ENCODE measurements at places on chromosomes 12 and 14.

DNA sequence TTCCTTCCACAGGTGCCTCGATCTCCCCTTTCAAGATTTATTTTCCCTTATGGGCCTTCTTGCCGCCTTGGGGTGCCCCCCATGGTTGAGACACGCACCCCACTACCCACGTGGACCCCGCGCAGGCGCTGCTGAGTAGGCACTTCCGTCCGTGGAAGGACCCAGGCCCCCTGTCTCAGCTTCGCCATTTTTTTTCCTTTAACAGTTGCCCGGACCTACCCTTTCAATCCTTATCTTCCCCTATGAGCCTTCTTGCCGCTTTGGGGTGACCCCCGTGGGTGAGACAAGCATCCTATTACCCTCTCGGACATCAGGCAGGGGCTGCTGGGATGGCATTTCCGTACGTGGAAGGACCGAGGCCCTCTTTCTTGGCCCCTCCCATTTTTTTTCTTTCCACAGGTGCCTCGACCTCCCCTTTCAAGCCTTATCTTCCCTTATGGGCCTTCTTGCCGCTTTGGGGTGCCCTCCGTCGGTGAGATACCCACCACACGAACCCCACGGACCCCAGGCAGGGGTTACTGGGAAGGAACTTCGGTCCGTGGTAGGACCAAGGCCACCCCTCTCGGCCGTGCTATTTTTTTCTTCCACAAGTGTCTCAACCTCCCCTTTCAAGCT is 268.2 kb downstream of the ALG10 start:
- no peak for DNase-seq

- no peak for DNase-seq
Measured at GRCh38 chr12:18502422-18502968, 235.3 kb downstream of the PLCZ1 start.

- DNase-seq: no peak
Measured at GRCh38 chr14:58669556-58670200, 31.9 kb downstream of the DACT1 start.

- DNase-seq: no peak
Measured at GRCh38 chr12:20592556-20592955, 102.6 kb upstream of the SLCO1C1 start.

GRCh38 chr12:94079566-94080340 is 68.6 kb upstream of the PLXNC1 start:
- no peak for DNase-seq
